ENCODE measurements at places on chromosomes 11 and 22.

DNA sequence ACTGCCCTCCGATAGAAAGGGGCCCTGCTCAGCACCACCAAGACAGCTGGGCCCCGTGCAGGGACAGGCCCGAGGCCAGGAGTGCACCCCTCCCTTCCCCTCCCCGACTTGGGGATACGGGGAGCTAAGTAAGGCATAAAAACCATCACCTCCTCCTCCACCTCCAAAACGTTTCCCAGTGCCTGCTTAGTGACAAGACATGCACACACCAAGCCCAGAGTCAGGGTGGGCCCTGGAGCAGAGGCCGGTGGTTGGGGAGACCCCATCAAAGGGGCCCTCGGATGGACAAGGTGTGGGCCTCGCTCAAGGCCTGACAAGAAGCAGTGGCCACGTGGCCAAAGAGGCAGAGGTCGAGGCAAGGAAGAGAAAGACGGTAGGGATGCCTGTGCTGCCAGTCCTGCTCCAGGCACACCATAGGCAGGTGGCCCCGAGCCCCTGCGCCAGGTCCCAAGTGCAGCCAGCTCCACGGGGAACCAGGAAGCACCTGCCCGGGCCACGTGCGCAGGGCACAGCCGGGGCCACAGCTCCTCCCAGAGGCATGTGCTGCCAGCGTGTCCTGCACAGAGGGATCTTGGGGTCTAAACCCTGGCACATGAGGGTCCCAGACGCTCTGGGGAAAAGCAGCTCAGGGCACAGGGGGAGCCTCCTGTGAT is 53.0 kb downstream of the BRD1 start:
- no peak for DNase-seq

- no peak for DNase-seq
Measured at GRCh38 chr22:37533995-37534394, 14.8 kb upstream of the CARD10 start.

DNA sequence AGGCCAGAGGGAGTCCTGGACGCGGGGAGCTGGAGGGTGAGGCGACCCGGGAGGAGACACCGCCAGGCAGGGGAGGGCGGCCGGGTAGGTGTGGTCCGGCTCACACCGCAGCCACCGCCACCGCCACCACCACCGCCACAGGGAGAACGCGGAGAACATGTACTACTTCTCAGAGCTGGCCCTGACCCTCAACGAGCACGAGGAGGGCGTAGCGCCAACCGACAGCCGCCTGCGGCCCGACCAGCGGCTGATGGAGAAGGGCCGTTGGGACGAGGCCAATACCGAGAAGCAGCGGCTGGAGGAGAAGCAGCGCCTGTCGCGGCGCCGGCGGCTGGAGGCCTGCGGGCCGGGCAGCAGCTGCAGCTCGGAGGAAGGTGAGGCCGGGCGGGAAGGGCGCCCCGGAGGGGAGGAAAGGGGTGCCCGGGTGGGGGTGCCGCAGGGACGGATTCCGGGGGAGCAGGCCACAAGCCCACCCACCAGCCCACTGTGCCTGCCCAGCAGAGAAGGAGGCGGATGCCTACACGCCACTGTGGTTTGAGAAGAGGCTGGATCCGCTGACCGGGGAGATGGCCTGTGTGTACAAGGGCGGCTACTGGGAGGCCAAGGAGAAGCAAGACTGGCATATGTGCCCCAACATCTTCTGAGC is 62.8 kb downstream of the MORC2 start:
- no peak for DNase-seq

DNA sequence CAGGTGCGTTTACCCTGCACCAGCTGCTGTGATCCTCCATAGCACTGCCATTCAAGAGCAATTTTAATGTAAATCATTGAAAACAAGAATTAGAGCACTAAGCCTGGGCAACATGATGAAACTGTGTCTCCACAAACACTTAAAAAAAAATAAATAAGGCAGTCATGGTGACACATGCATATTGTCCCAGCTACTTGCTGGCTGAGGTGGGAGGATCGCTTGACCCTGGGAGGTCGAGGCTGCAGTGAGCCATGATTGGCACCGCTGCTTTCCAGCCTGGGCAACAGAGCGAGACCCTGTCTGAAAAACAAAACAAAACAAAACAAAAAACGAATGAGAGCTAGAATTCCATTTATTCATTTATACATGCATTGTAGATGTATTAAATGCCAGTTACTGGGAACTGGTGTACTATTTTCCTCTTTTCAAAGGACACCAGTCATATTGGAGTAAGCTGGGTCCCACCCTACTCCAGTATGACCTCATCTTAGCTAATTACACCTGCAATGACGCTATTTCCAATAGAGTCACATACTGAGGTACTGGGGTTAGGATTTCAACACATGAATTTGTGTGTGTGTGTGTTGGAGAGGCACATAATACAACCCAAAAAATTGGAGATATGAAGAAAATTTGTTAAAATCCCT is 101.9 kb downstream of the MICAL2 start:
- DNase-seq, result no peak

- no peak for DNase-seq
Measured at GRCh38 chr11:6576471-6577373, 26.7 kb downstream of the RRP8 start.
